ENCODE measurements at places on chromosomes 6 and 20. TPM values are rescaled to one million over a fixed set of nuclear protein-coding genes. Genes with fewer than 3 reads are reported as not detected.

- H3K27me3 ChIP-seq, result no peaks in the 10 kb centered on the region
- H3K4me3 ChIP-seq, result no peak overlapping the region
- H3K27ac ChIP-seq, result no peak overlapping the region
Measured at GRCh38 chr6:23003671-23004467, 434.5 kb downstream of the HDGFL1 start.

DNA sequence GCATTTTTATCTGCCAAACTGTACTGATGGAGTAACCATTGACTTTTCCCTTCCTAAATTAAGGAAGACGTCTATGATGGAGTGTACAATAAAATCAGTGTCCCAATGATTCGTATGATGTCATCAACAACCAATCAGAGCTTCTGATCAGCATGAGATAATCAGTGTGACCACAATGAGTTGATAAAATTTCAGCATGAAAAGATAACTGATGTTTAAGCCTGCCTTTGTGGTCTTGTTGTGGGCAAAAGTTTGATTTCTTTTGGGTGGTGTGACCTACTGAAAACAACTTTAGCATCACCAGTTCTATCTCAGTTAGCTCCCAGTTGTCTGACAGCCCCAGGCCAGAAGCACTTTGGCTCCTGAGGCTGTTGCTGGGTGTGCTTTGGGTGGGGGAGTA is 3.3 kb downstream of the PCIF1 start:
- peaks cover 35% of the 10 kb centered on the region for H3K36me3 ChIP-seq
- H3K27ac ChIP-seq, result no peak overlapping the region
- peaks cover 18% of the 10 kb centered on the region for H3K4me1 ChIP-seq
- no peak overlapping the region for H3K4me3 ChIP-seq
- no peak for DNase-seq

DNA sequence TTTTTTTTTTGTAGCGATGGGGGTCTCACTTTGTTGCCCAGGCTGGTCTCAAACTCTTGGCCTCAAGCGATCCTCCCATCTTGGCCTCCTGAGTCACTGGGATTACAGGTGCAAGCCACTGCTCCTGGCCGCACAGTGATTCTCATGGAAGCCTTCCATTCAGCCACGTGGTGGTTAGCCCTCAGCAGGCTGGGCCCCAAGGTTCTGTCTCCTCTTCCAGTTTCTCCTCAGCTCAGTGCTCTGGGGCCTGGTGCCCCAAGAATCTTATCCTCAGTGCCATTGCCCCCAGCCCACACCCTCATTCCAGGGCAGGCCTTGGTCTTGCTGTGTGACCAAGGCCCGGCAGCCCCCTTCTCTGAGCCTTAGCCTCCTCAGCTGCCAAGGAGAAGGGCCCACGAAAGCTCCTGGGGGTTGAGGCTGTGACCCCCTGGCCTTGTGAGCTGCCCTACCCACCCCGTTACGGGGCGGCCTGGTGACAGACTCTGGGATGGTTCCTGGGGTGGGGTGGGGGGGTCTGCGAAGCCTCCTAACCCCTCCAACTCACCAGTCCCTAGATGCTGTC is 16.4 kb downstream of the SRC start:
- no peaks in the 10 kb centered on the region for H3K36me3 ChIP-seq
- H3K27me3 ChIP-seq, result no peaks in the 10 kb centered on the region
- H3K27ac ChIP-seq, result no peak overlapping the region

GRCh38 chr6:51541847-51542246 is 545.6 kb downstream of the PKHD1 start:
- no peaks in the 10 kb centered on the region for H3K36me3 ChIP-seq
- H3K27ac ChIP-seq, result no peak overlapping the region
- H3K4me1 ChIP-seq, result no peaks in the 10 kb centered on the region
- DNase-seq, result no peak
- H3K4me3 ChIP-seq, result no peak overlapping the region

- H3K27me3 ChIP-seq, result no peaks in the 10 kb centered on the region
- DNase-seq, result no peak
- H3K4me3 ChIP-seq, result no peak overlapping the region
- H3K4me1 ChIP-seq, result peaks cover 18% of the 10 kb centered on the region
- no peaks in the 10 kb centered on the region for H3K36me3 ChIP-seq
Measured at GRCh38 chr6:37946057-37946456, 126.5 kb downstream of the ZFAND3 start.

FABP7 gene
- polyA plus RNA-seq, result not detected

DNA sequence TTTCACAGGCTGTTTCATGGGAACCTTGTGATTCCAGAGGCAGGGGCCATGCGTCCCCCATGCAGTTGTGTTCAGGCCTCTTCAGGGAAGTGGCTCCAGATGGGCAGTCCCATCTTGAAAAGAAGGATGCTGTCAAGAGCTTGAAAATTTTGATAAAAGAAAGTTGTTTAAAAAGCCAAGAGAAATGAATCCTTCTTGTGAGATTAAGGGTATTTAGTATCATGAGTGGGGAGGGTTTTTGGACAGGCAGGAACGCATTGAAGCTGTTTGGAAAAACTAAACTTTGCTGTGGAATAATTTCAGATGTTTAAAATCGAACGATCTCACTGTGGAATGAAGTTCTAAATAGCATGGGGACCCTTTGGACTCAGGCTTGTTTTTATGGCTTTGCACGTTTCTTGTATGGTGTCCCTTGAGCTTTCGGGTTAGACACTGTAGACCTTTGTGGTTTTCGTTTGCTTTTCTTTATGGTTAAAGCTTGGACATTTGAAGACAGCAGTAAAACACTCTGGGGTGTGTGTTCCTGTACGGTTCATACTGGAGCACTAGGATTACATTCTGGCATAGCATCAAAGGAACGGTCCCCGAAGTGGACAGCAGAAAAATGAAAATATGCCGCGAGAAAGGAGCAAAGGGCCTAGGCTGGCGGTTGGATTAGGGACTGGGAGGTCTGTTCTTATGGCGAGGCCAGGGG is 18.2 kb downstream of the KIF25 start:
- H3K27me3 ChIP-seq, result no peaks in the 10 kb centered on the region
- no peak overlapping the region for H3K27ac ChIP-seq
- H3K4me1 ChIP-seq, result peaks cover 2% of the 10 kb centered on the region

- peak overlapping the region; percentile 50 for H3K4me3 ChIP-seq
- H3K27ac ChIP-seq, result no peak overlapping the region
- no peaks in the 10 kb centered on the region for H3K27me3 ChIP-seq
Measured at GRCh38 chr6:2103765-2104523, 141.5 kb downstream of the GMDS start.

All from liver (tissue), 10 donors.